ENCODE measurements at places on chromosomes 12 and 14.
A peak's percentile ranks its signal among the peaks of the same experiment; 100 is the strongest.

DNA sequence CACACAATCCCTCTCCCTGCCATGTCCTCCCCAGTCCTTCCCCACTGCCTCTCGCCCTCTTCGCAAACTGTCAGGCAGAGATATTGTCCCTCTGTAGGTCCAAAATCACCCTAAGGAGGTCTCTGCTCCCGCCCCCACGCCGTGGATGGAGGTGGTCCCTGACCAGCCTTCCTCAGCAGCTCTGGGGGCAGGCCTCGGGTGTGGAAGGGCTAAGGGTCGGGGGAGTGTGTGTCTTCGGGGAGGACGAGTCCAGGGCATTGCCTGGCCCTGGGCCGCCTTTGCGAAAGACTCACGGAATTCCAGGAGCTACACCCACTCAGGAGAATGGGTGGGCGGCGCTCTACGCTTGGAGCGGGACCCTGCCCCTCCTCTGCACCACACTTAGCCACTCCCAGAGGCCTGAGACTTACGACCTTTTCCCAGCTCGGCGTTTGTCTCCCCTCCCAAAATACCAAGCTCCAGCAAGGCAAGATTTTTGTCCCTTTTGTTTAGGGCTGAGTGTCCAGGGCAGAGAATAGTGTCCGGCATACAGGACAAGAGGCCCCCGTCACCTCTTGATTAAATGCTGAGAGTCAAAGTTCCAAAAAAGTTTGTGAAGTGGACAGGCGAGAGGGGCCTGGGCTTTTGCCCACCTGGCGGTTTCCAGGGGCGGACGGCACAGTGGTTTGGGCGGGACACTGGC lies 881 bp downstream of the PYGL start:
- DNase-seq: peak; percentile 43

DNA sequence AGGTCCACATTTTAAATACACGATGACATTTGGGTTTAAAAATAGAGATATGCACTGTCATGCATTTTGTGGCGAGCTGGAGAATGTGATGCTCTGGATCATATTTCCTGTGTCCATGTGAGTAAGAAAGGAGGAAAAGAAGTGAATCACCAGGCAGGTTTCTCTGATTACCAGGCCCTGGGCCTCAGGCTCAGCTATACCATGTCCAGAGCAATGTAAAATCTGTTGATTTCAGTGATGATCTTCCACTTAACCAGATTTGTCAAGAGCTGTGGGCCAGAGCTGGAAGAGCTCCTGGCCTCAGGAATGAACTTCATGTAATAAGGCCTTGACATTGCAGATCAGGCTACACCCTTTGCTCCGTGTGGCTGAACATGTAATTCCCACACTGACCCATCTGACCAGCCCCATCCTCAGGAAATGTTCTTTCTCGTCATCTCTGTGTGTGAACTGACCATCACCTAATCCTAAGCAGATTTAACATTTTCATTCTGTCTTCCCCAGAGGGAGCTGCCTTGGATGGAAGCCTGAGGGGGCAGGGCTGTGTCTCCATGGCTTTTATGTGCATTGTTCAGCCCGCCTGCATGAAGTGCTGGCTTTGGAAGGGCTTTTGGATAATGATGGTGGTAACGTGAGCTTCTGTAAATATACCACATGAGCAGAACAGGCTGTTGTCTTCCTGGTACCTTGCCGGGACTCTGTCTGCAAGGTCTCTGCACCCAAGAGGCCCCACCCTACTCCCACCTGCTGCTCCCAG lies 54.5 kb downstream of the CRACR2A start:
- DNase-seq: peak; percentile 98

- no peak for DNase-seq
Measured at GRCh38 chr12:76764856-76765255, 941 bp downstream of the ZDHHC17 start.

DNA sequence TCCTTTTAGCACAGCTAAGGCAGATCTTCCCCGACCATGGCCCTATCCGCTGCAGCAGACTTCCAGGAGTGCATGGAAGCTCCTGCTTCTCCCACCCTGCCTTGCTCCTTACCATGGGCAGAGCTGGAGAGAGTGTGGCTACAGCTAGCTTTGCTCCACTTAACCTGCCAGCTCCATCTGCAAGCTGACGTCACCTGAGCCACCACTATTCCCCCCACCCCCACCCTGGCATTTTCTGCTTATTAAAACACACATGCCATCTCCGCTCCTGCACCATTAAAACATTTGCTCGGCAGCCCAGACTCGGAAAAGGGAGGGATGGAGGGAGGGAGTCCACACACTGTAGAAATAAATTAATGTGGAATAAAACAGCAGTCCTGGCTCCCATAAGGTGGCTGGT lies 67.8 kb downstream of the TUNAR start:
- DNase-seq: no peak

DNA sequence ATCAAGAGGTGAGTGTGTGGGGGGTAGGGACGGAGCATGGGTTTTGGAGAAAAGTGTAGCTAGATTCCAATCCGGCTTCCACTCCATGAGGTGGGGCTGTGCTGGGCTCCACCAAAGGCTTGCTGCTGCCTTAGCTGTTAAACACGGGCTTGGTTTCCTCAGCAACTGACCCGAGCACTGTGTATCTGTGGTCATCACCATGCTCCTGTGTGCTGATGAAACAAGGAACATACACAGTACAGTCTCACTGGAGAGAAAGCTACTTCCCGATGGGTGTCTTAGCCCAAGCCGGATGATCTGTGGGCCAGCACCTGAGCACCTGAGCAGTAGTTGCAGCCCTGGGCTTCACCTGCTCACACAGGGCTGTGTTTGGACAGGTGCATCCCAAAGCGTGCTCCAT lies 52.9 kb upstream of the VRK1 start:
- DNase-seq: no peak
